GM13977 (cell line): ENCODE measurements at places on chromosomes 5 and 9.

GRCh38 chr9:124477648-124478285 is 27.5 kb downstream of the ADGRD2 start:
- no peak for DNase-seq

GRCh38 chr9:116925121-116925520 is 238.0 kb downstream of the TRIM32 start:
- DNase-seq, result no peak

DNA sequence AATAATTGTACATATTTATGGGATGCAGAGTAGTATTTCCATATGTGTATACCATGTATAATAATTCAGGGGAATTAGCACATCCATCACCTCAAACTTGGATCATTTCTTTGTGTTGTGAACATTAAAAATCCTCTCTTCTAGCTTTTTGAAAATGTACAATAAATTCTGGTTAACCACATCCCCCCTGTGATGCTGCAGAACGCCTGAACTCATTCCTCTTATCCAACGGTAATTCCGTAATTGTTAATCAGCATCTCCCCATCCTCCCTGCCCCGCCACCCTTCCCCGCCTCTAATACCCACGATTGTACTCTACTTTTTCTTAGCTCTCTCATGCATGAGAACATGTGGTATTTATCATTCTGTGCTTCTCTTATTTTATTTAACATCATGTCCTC is 127.7 kb upstream of the ANKRD55 start:
- DNase-seq, result no peak

- no peak for DNase-seq
Observed at GRCh38 chr5:173626505-173626820, 10.0 kb upstream of the BOD1 start.

- DNase-seq, result no peak
Observed at GRCh38 chr9:34771007-34771406, 61.1 kb upstream of the CCL21 start.

GRCh38 chr5:158888206-158888605 is 211.5 kb downstream of the EBF1 start:
- DNase-seq, result no peak

DNA sequence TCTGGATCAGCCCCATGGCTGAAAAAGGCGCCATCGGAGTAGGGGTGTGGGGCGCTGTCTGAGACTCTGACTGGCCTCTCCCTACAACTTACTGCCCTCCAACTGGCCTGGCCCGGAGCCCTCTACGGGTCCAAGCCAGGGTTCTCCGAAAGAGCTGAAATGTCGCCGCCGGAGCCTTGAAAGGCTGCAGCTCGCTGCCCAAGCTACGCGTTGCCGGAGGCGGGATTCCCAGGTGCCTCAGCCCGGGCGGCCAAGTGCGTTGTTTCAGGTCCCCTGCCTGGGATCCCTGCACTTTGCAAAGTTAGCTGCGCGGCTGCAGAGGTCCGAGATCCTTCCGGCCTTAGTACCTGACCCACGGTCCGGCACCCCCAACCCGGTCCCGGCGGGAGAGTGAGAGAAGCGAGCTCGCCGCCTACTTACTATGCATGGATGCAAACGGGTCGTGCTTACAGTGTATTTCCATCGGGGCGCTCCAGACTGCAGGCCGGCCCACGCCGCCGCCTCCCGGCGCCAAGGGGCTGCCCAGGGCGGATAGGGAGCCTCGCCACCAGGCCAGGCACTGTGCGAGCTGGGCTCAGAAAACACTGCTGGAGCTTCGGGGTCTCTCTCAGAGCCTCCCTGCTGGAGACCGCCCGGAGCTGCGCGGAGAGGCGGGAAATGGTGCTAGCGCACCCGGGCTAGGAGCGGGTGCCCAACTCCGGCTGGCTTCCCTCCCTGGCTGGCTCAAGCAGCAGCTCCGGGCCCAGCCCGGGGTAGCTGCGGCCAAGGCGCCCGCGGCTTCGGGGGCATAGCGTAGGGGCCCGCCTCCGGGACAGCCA is 7.7 kb downstream of the PAX5 start:
- peak; percentile 41 for DNase-seq

DNA sequence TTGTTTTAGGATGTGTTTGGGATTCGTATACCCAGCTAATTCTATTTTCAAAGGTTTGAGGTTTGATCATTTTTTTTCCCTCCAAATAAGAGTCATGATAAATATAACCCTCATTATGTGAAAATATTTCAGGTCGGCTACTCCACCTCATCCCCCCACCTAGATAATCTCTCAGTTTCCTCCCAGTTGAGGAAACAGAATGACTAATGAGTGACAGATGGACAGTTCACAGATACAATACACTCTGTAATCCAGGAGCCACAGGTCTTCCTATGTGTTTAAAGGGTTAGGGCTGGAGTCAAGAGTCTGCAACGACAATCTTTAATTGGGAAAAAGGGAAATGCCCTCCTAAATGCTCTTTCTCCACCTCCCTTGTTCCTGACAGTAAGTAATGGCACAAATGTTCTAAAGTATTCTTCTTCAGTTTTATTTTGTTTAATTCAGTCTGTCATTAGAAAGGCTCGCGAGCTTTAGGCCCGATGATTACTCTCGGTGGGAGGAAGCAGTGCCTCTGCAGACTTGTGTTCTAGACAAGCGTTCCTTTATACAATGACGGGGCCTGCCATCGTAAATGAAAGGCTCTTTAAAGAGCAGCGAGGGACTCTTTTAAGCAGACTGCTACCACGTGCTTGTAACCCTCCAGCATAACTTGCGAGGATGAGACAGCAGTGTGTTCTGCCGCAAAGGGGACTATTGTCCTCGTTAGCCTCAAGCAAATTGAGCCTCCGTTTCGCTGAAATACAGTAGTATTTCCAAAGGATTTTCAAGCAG is 69.0 kb downstream of the MEF2C start:
- DNase-seq, result no peak

- no peak for DNase-seq
Observed at GRCh38 chr5:15577132-15577531, 77.2 kb downstream of the FBXL7 start.

DNA sequence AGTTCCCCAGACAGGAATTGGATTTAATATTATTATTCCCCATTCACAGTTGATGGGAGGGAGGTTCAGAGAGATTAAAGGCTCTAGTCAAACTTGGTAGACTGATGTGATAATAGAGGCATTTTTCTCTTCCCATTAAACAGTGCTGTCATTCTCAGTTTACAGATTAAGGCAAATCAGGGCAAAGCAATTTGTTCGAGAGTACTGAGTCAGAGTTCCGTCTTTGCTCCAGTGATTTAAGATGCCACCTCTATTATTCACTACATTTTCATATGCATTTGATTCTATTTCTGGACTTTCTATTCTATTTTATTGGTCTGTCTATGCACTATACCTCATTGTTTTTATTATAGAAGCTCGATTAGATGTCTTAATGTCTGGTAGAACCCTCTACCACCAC is 201.0 kb upstream of the RAI14 start:
- DNase-seq, result no peak

DNA sequence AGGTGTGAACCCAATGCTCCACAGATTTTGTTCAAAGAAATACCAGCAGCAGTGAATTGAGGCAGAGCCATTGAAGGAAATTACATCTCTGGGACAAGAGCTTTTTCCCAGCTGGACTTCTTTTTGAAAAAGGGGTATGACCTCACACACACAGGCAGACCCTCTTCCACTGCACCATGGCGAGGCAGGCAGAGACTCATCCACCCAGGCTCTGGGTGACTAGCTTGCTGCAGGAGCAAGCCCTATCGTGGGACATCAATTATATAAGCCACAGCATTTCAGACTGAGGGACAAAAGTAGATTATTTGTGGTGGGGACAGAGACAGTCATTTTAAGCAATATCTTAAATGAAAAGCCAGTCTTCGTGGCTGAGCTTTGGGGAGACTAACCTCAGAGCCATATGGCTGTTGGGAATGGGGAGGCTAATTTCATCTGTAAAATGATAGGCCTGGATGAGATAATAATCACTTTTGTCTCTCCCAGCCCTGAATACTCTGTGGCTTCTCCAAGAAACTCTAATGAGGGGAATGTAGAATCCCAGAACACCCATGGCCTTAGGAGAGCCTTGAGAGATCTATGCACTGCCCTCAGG is 113.1 kb upstream of the TNC start:
- DNase-seq, result no peak

DNA sequence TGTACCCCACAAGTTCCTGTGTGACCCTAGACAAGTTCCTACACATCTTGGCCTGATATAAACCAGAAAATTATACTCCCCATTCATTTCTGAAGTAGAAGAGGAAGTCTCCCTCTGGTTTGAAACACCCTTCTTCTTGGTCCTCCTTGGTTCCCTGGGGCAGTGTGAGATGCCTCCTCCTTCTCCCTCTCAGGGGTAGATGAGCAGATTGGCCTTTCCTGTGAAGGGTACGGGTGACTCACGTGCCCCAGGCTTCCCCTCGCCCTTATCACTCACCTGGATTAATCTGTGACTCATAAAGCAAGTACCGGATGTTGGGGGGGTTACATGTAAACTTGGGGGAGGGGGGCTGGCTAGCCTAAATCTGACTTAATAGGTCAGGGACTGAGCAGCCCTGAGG is 11.1 kb upstream of the AQP3 start:
- peak; percentile 52 for DNase-seq

DNA sequence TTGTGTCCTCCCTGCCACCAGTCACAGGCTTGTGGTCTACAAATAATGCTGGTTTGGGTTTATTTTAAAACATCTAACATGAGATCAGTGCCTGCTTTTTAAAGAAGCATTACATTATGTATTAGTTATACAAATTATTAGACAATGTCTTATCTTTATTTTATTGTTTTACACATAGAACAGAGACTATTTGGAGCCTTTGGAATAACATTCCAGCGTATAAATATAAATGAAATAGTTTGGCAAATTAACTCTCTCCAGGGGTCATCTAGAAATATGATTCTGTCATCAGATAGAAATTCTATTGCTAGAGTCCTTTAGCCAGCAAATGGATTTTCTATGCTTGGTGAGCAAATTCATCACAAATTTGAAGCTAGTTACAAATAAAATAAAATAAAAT is 22.4 kb downstream of the MAP1B start:
- DNase-seq, result no peak

DNA sequence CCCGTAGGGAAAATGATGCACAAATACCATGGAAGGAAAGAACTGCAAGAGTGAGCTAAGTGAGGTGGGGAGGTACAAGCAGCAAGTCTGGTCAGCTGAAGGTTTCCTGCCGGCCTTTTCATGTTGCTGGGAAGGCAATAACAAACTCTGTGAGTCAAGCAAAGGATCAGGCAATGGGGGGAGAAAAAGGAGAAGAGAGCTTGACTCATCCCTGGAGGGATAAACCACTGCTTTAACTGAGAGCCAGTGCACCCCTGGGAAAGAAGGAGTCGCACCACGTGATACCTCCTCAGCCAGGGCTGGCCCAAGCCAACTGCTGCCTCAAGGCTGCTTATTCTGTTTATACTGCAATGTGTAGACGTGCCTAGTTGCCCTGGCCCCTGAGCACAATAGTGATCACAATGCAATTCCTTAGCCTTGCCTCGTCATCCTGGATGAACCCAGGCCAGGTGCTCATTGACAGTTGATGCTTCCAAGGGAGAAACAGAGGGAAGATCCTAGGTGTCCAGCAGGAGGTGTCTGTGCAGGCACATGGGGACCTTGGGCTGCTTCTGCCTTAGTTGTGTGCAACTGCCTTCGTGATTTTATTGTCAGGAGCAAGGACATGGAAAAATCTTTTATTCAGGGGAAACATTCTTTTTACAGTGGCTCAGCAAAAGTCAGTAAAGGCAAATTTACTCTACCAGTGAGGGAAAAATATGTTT is 203.0 kb upstream of the TUT7 start:
- DNase-seq, result no peak

- no peak for DNase-seq
Observed at GRCh38 chr5:123610209-123610608, 98.2 kb downstream of the CSNK1G3 start.
